ENCODE measurements at places on chromosomes 12 and 14.

- DNase-seq: no peak
These were observed 232.4 kb downstream of the AKAP6 start for GRCh38 chr14:32561520-32561919.

DNA sequence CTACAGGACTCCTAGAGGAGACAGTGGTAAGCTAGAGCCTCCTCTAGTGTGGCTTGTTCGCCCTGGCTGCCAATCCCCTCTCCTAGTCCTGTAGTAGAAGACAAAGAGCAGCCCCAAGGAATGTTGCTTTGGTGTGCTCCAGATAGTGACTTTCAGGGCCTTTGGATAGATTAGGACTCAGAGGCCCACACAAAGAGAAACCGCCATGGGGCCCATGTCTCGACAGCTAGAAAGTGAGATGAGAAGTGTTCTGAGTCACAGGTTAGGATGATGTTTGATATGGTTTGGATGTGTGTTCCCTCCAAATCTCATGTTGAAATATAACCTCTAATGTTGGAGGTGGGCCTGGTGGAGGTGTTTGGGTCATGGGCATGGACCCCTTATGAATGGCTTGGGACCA lies 51.8 kb upstream of the JDP2 start:
- no peak for DNase-seq

DNA sequence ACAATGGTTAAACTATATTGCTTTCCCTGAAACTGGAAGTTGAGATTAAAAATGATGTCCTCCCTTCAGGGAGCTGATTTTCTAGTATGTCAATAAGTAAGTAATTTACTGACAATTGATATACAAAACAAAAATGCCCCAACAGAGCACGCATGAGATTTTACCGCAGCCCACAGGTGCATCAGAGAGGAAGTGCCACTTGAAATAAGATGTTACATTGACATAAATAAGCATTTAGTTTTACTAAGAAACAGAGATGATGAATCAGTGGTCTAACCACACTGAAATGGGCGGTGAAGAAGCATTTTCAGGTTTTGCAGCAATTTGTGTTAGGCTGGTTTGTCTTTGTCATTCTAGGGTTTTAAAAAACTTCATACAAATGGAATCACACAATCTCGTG lies 8.8 kb upstream of the CLECL1 start:
- DNase-seq: no peak

- no peak for DNase-seq
These were observed 48.2 kb upstream of the TMCC3 start for GRCh38 chr12:94698578-94698977.

GRCh38 chr14:92973798-92974372 lies 50.9 kb downstream of the CHGA start:
- no peak for DNase-seq

DNA sequence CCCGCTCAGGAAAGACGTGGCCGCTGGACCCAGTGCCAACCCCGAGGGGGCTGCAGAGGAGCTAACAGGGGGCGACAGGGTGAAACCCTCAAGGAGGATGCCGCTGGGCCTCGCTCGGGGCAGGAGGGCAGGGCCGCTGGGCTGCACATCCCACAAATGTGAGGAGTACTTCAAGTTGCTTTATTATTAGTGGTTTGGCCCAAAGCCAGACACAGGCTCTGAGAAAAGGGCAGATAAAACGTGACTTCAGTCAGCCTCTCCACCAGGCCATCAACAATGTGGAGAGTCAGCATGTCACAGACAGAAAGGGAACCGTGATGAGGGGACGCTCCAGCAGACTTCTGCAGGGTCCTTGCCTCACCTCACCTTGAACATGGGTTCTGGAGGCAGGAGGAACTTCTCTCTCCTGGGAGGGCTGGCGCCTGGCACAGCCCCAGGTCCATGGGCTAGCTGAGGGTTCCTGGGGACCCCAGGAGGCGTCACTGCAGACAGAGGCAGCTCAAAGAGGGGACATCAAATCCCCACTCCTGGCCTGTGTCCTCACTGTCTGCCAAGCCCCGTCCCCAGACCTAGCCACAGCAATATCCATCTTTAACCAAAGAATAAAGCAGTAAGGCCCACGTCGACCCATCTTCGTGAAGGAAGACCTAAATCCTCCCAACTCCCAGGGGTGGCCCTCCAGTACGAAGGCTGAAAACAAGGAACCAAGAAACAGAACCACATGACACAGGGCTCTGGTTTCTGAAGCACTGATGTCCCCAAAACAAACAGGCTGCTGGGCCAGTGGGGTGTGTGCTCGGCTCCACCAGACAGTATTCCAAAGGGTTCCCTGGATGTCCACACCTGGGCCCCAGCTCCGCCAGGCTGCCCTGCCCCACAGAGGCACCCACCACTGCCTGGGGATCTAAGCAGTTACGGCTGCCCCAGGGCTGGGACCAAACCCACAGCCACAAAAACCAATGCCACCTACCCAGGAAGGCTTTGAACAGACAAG lies 35.1 kb downstream of the CCDC85C start:
- no peak for DNase-seq

GRCh38 chr14:57246933-57247657 lies 21.6 kb downstream of the EXOC5 start:
- no peak for DNase-seq

GRCh38 chr14:103078420-103078749 lies 5.6 kb upstream of the LBHD2 start:
- no peak for DNase-seq

GRCh38 chr14:61080591-61081010 lies 99.6 kb downstream of the SLC38A6 start:
- DNase-seq: no peak

- no peak for DNase-seq
These were observed 72.9 kb upstream of the ELK3 start for GRCh38 chr12:96121271-96121711.

GRCh38 chr12:59076622-59077021 lies 156.3 kb upstream of the LRIG3 start:
- DNase-seq: no peak

- no peak for DNase-seq
These were observed 238.2 kb upstream of the SSTR1 start for GRCh38 chr14:37969511-37969979.

DNA sequence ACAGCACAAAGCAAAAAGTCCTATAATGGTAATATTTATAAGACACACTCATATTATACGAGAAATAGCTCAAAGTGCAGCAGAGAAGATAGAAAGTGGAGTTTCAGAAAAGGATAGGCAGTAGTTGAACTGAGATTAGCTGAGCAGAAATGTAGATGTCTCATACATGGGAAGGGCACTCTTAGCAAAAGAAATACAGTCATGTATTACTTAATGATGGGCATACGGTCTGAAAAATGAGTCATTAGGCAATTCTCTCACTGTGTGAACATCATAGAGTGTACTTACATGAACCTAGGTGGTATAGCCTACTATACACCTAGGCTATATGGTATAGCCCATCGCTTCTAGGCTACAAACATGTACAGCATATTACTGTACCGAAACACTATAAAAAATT lies 671.3 kb downstream of the RPS29 start:
- no peak for DNase-seq

GRCh38 chr14:36791402-36791801 lies 129.7 kb downstream of the PAX9 start:
- DNase-seq: no peak

DNA sequence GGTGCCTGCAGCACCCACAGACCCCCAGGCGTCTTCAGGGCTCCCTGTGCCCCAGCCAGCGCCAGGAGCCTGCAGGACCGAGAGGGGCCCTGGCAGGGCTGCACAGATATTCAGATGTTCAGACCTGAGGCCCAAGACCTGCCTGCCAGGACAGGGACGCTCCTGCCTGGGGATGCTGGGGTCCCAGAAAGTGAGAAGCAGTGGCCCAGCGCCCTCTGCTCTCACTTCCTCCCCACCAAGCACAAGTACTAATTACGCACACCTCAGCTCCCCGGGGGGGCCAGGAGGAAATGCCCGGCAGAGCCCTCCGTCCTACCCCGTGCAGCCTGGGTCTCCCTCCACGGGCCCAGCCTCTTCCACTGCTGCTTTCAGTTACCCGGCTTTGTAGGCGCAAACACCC lies 28.8 kb upstream of the INF2 start:
- DNase-seq: no peak

DNA sequence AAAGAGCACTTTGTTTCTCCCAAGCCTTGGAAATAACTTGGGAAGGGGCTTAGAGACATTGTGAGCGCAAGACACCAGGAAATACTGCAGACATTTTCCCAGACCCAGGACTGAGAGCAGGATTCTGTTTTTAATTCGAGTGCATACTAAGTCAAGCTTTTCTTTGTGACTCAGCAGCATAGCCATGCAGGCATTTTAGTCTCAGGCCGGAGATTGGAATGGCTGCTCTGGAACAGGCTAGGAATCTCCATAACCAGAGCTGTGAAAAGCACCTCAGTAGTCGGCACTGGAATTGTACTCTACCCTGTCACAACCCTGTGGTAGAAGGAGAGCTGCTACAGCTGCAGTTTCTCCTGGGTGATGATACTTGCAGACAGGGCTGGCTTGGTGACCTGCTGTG lies 28.9 kb upstream of the GARIN6 start:
- DNase-seq: no peak

DNA sequence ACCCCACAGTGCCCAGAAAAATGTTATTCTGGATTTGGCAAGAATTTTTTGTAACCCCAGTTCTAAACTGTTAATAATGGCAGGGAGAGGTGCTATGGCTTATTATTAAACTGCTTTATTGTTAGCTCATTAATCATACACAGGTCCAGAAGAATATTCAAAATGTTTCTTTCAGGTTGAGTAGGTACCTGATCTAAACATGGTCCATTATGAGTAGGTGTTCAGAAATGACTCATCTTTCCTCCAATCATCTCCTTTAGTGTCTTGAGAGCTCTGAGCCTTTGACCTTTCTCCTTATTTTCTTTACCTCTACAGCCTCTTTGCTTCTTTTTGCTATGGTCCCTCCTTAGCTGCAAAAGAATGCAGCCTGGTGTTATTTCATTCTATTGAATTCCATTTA lies 211.0 kb upstream of the GARIN6 start:
- no peak for DNase-seq

DNA sequence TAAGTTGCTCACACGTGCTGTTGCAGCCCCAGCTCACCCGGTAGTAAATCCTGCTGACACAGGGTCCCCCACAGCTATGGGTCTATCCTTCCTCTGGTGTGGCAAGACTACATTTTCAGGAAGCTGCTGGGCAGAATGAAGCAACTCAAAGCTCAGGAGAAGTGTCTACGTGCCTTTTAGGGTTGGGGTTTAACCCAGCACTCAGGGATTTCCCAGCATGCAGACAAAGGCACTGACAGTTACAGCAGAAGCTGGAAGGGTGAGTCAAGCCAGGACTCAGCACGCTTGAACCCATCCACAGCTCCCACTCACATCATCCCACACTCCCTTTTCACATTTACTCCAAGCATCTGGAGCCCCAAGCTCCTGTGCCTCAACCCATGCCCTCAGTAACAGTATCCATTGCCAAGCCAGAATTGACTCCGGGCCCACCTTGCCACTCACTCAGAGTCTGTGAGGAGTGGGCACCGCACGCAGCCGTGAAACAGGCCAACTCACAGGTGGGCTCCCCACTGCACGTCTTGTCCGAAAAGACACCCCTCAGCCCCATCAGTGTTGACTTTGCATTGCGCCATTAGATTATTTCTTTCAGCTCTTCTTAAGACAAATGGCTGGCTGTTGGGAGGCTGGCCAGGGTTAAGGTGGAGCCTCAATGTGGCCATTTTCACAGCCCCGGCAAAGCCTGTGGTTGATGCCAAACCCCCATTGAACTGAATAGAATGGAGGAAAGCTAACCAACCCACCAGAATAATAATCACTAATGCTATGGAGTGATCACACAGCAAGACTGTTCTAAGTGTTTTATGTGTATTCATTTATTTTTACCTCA lies 59.6 kb downstream of the ZFP36L1 start:
- DNase-seq: no peak

- no peak for DNase-seq
These were observed 20.5 kb downstream of the TTC7B start for GRCh38 chr14:90795744-90796143.

DNA sequence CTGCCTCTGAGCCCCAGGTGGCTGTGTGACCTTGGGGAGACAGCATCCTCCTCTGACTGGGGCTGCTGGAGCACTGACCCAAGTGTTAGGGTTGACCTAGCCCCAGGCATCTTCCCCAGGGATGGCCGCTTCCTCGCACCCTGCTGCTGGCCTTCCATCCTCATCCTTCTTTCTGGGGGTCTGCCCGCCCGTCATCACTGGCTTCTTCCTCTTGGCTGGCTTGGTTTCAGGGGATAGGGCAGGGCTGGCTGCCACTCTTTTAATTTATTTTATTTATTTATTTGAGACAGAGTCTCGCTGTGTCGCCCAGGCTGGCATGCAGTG lies 3.5 kb downstream of the TEDC1 start:
- no peak for DNase-seq

GRCh38 chr12:110917961-110918360 lies 2.4 kb downstream of the MYL2 start:
- no peak for DNase-seq

GRCh38 chr12:93536766-93537488 lies 35.5 kb upstream of the SOCS2 start:
- no peak for DNase-seq

Measured in C1 segment of cervical spinal cord (tissue), 14 donors.